H9 (cell line): ENCODE measurements at places on chromosomes 1 and 21.

DNA sequence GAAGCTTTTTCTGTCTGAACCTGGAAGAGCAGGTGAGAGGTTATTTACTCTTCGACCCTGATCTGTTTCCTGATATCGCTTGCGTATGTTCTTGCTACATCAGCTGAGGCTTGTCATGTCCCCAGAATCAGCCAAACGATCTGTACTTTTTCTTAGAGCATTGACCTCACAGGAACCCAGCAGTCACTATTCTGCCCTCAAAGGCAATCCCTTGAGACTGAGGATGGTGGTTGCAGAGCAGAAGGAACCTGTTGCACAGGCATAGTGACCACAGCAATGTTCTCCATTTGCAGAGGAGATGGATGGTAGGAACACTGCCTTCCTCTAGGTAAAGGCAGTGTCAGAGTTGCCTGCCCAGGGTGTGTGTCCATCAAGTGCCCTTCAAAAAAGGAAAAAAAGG, 11.3 kb upstream of the LACTBL1 start:
- no peak for DNase-seq

- no peak for DNase-seq
These were observed 150.8 kb downstream of the FASLG start for GRCh38 chr1:172809750-172810149.

- DNase-seq: peak; percentile 65
These were observed 77.8 kb downstream of the ALPL start for GRCh38 chr1:21586846-21587601.

- DNase-seq: no peak
These were observed 36.4 kb downstream of the SLC2A7 start for GRCh38 chr1:8989821-8990220.

DNA sequence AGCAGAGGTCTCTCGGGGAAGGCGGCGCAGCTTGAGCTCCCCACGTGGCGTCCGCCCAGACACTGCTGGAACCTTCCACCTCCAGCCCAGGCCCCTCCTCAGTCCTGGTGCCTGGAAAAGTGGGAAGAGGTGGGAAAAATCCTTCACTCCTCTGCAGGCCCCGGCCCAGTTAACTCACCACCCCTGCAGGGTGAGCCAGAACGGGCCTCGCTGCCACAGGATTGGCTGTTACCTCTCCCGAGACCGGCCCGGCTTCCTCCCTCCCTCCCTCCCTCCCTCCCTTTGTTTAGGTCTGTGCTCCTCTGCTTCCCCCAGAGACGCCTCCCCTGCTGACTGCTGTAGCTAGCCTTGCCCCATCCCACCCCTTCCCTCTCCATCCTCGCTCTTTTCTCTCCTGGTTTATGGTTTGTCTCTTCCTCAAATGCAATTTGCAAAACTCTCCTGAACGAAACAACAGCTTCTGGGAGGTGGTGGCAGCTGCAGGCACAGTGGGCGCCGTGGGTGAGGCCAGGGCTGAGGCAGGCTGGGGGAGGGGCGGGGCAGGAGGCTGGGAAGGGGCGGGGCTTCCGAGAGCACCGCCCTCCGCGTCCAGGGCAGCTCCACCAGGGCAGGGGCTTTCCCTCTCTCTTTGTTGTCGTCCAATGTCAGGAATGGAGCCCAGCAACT, 6.5 kb downstream of the CAPN9 start:
- DNase-seq: peak; percentile 93

GRCh38 chr1:2504225-2504948, 22.0 kb downstream of the PANK4 start:
- no peak for DNase-seq

DNA sequence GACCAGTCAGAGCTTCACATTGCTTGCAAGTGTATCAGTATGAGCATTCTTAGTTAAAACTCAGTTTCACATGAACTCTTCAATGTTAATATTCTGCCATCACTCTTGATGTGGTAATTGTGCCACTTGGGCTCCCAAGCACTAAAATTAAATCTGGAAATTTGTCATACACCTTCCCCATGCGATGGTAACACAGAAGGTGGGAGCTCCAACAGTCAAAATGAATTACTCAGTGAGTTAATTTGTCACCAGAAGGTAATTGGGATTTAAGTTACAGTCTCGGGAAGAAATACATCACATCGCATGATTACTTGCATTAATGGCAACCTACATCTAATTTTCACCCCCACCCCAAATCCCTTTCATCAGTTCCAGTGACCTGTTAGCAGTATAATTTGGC, 376.5 kb upstream of the DAB1 start:
- DNase-seq: no peak

DNA sequence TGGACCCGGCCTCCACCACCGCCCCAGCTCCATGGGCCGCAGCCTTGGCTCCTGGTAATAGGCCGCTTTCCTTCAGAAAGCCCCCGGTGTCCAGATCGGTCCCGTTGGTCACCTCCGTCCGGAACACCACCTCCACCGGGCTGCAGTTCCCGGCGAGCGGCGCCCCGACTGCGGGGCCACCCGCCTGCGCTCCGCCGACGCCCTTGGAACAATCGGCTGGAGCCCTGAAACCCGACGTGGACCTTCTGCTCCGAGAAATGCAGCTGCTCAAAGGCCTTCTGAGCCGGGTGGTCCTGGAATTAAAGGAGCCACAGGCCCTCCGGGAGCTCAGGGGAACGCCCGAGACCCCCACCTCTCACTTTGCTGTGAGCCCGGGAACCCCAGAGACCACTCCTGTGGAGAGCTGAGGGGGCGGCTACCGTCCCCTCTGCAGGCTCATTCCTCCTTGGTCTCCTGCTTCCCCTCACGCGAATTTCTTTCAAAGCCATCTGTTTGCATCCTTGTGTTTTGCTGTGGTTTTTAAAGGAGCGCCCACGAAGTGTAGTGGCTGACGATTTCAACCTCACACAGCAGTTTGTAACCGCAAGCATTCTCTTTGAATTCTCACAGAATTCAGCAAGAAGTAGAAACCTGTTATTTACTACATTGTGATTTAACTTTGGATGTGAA, 6.0 kb downstream of the FCRLB start:
- DNase-seq: no peak

- no peak for DNase-seq
These were observed 65.8 kb upstream of the RGL1 start for GRCh38 chr1:183739082-183739481.

DNA sequence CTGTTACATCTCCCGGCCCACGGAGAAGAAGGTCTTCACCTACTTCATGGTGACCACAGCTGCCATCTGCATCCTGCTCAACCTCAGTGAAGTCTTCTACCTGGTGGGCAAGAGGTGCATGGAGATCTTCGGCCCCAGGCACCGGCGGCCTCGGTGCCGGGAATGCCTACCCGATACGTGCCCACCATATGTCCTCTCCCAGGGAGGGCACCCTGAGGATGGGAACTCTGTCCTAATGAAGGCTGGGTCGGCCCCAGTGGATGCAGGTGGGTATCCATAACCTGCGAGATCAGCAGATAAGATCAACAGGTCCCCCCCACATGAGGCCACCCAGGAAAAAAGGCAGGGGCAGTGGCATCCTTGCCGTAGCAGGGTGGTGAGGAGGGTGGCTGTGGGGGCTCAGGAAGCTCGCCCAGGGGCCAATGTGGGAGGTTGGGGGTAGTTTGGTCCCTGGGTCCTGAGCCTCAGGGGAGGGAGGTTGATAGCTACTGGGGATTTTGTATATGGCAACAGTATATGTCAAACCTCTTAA, 2.3 kb downstream of the GJB4 start:
- no peak for DNase-seq

DNA sequence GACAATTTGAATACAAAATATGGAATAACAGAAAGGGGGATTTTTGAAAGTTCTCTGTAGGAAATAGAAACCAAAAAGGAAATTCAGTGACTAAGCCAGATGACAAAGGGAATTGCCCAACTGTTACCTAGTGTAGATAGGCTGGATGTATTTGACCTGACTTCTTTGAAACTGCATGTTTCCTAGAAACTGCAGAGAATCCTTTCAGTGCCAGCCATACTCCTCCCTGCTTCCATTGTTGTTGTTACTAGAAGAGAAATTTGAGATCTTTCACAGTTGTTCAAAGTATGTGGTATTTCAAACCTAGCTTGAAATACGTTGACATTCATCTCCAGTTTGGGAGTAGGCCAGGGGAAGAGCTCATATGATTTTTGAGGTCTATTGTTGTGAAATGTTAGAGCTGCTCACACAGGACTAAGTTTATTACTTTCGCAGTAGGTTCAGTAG, 1.8 kb upstream of the GBP5 start:
- no peak for DNase-seq

DNA sequence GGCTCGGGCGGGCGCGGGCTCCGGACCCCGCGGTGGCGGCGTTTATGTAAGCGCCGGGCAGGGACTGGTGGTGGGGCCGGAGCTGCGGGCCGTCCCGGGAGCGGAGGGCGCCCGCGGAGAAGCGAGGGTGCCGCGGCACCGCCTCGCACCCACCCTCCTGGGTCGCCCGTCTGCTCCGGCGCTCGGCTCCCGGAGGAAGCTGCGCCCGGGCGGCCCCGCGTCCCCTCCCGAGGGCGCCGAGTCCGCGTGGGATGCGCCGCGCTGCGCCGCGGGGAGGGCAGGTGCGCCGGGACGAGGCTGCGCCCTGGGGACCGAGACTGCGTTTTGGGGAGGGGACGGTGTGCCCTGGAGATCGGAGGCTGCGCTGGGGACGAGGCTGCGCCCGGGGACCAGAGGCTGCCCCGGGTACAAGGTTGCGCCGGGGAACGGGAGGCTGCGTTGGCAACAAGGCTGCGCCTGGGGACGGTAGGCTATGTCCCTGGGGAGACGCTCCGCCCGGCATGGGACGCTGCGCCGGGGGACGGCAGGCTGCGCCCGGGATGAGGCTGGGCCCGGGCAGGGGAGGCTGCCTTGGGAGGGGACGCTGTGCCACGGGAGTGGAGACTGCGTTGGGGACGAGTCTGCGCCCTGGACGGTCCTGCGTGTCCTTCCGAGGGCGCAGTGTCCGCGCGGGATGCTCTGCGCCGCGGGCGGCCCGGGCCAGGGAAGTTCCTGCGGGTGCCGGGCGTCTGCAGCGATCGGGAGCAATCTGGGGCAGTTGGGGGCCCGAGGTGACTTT, 627 bp downstream of the ADARB1 start:
- peak; percentile 50 for DNase-seq

DNA sequence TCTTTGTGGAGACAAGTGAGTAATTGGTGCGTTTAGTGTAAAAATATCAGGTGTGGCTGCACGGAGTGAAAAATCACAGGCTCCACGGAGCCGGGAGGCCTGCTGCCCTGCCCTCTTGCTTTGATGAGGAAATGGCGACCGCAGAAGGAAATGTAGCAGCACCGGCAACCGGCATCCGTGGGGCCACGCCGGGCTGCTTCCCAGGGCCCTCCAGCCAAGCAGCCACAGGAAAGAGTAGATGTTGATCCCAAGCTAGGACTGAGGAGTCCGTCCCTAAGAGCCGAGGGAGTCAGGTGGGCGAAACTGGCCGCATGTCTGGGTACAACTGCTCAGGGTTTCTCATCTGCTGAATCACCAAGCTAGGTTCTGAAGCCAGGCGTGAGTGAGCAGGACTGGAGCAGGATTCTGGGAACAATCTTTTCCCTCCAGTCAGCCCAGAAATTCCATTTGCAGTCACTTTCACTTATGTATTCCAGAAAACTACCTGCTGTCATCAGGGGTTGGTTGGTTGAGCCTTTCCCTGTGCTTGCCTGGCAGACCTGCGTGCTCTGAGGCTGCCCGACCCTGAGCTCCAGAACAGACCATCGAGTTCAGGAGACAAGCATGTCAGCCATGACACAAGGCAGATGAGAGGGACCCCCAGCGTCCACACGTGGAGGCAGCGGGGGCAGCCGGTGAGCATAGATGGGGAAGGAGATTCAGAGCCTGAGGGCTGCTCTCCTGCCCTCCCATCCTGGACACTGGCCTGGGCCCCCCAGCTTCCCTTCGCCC, 5.8 kb upstream of the ITGB2 start:
- no peak for DNase-seq

- DNase-seq: no peak
These were observed 94.4 kb upstream of the GREM2 start for GRCh38 chr1:240706150-240706935.

GRCh38 chr1:6007318-6008083, 15.3 kb upstream of the NPHP4 start:
- no peak for DNase-seq

- no peak for DNase-seq
These were observed 28.0 kb upstream of the H3-3A start for GRCh38 chr1:226034482-226034881.

GRCh38 chr1:30684259-30684658, 39.1 kb downstream of the MATN1 start:
- no peak for DNase-seq

GRCh38 chr1:172704420-172705210, 45.7 kb downstream of the FASLG start:
- no peak for DNase-seq

- DNase-seq: no peak
These were observed 103.2 kb upstream of the CASZ1 start for GRCh38 chr1:10899490-10900250.

DNA sequence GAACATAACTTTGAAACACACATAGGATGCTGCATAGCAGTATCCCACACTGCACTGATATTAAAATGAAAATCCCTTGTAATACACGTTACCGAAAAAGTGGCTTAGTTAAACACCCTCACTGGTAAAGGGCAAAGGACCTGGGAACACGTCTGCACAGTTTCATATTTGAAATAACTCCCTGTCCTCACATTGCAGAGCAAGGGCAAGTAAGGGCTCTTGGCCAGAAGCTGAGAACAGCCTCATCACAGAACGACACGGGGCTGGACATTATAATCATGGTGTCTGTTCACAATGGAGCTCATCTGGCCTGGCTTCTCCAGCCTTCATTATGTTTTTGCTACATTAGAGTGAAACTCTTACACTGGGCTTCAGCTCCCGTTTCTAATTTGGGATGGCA, 207.0 kb downstream of the PCP4 start:
- no peak for DNase-seq

DNA sequence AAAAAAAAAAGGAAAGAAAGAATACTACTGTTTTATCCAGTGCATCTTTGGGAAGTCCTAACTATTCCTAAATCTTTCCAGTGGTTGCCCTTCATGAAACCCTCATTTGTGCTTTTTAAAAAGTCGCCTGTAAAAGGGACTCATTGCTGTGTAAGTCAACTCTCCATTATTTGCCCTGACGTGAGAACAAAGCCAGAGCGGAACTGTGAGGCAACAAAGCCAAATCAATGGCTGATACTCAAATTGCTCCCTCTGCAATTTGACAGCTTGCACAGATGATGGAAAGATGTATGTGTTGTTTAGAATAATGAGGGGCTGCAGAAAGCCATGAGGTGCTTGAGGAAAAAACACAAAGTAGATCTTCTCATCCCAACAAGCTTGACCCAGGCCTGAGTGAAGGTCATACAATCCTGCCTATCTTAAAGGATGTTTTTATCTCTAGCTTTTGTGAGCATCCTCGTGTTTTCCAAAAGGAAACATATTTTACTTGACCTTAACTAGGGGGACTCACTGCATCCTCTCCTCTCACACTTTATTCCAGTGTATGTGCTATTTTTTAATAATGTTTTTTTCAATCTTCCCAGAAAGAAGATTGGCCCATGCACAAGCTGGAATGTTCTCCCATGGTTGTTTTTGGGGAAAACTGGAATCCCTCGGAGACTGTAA, 33.4 kb downstream of the SMYD2 start:
- no peak for DNase-seq

GRCh38 chr21:16695074-16695473, 817.8 kb upstream of the CXADR start:
- no peak for DNase-seq
